PC-3 (cell line): ENCODE measurements at places on chromosomes 2 and 18.

- no peak for DNase-seq
Observed at GRCh38 chr2:6072276-6072675, 380.1 kb downstream of the SOX11 start.

- peak; percentile 16 for DNase-seq
Observed at GRCh38 chr2:182866461-182867406, at the start of gene FRZB. Gene FRZB (minus strand): TSS chr2:182866637. CDS start chr2:182866552, 85 bp downstream.

DNA sequence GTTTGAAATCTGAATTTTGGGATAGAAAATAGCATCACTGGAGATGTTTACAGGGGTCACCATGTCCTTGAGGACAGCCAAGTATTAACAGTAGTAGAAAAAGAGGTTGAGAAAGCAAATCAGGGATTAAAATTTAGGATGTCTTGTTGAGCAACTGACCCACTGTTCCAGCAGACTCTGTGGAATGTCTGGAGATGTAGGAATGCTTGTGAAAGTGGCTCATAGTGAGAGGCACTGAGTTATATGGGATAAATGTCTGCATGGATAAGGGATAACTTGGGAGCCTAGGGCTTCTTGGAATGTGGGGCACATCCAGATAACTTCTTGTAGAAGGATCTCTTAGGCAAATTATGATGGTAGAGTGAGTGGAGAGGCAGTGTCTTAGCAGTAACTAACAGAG is 495.0 kb downstream of the TMX3 start:
- no peak for DNase-seq

DNA sequence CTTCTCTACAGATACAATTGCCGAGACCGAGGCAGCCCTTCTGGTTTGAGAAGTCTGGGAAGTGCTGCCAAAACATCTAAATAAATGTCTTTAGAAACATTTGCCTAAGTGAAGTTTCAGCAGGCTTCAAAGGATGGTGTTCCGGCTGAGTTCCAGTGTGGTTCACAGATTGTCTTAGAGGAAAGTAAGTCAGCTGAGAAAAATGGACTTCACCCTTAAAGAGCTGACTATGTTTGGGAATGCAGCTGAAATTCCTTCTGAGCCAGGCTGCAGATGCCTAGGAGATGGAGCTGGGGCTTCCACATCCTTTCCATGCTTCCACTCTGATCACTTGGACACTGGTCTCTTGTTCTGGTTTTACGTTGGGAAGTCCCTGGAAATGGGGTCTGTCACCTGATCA is 83.6 kb downstream of the FHOD3 start:
- no peak for DNase-seq

GRCh38 chr2:7417845-7418742 is 500.9 kb downstream of the RNF144A start:
- DNase-seq, result peak; percentile 37

- peak; percentile 27 for DNase-seq
Observed at GRCh38 chr2:174486563-174487107, at the start of gene GPR155. Gene GPR155 (minus strand): TSS chr2:174487029. CDS start chr2:174481956, 5,073 bp downstream.

- DNase-seq, result peak; percentile 45
Observed at GRCh38 chr2:231717281-231718171, 9.2 kb downstream of the PTMA start.

DNA sequence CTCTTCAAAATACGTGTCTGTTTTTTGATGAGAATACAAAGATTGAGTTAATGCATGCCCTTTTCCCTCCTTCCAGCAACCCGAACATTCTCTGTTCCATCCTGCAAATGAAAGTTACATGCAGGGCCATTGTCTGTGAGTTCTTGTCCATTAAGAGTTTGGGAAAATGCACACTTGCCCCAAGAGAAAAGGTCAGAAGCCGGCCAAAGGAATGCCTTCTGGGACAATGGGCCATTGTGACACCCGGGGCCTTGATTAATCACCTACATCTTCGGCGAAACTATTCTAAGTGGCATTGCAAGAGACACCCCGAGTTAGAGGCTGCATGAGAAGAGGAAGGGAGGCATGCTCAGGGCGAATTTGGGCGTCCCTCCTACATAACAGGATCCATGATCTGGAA is 73.7 kb upstream of the COPS8 start:
- no peak for DNase-seq

GRCh38 chr2:185522472-185522871 is 216.1 kb upstream of the FSIP2 start:
- DNase-seq, result peak; percentile 53

DNA sequence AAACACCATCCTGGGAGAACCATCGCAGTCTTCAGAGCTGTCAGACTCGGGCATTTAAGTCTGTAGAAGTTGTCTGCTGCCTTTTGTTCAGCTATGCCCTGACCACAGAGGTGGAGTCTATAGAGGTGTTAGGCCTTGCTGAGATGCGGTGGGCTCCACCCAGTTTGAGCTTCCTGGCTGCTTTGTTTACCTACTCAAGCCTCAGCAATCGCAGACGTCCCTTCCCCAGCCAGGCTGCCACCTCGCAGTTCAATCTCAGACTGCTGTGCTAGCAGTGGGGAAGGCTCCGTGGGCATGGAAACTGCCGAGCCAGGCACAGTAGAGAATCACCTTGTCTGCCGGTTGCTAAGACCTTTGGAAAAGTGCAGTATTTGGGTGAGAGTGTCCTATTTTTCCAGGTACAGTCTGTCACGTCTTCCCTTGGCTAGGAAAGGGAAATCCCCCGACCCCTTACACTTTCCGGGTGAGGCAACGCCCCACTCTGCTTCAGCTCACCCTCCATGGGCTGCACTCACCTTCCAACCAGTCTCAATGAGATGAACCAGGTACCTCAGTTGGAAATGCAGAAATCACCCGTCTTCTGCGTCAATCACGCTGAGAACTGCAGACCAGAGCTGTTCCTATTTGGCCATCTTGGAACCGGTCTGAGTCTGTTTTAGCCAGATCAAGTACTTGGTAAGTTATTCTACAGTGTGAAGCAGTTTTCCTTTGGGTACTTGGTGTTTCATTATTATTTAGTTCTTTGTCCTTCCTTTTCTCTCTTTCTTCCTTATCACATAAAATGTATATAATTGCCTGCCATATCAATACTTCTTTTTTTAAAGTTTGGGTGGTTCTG is 71.5 kb downstream of the CDC42EP3 start:
- DNase-seq, result no peak

GRCh38 chr2:65710779-65711295 is 278.4 kb upstream of the SPRED2 start:
- DNase-seq, result peak; percentile 65

DNA sequence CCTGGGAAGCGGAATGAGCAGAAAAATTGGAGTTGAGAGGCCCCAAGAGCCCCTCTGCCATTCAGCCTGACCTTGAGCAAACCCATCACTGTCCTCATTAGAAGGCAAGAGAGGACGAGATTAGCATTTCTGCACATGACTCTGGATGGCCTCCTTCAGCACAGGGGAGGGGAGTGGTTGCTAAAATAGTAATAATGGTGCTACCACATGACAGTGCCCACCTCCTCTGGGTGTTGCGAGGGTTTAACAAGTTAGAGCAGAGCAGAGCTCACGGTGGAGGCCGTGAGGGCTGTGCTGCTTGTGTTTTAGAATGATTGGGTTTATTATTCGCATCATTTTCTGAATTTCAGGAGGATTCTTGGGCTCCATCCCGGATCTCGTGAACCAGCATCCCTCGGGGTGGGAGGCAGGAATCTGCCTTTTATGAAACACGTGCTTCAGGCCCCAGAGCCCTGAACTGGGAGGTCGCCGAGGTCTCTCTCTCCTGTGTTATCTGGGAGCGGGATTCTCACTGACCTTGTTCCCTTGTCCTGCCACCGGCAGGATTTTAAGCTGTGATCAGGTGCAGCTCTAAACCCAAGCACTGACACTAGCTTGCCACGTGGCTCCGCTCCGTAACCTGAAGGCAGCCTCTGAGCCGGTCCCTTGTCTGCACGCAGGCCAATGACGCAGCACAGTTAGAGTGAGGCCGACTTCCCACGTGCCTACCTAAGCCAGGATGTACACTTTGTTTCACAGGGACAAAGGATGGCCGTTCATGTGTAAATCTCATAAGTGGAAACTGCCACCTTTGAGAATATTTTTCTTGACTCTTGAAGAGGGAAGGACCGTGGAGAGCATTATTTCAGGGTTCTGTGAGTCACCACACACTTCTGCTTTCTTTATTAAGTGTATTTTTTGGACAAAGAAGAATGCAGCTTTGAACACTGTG is 142.3 kb downstream of the ACOXL start:
- DNase-seq, result no peak

GRCh38 chr2:231241755-231242507 is 43.5 kb downstream of the ARMC9 start:
- DNase-seq, result no peak

GRCh38 chr2:35168351-35168750 is 1187.2 kb upstream of the CRIM1 start:
- peak; percentile 8 for DNase-seq

DNA sequence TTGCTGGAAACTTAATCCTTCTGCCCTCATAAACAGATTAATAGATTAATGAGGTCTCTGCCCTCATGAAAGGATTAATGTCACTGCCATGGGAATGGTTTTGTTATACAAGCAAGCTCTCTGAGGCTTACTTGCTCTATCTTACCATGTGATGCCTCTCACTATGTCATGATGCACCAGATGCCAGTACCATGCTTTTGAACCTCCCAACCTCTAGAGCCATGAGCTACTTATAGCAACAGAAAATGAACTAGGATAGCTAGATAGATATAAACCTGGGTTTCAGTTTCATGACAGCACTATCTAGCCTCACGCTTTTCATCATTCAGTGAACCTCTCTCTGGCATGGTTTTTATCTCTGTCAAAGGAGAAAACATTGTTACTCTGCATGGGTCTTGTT is 371.6 kb upstream of the LRP1B start:
- DNase-seq, result no peak

GRCh38 chr2:86107031-86107430 is 996 bp downstream of the PTCD3 start:
- DNase-seq, result no peak

- no peak for DNase-seq
Observed at GRCh38 chr2:134136731-134137130, 117.1 kb upstream of the MGAT5 start.

GRCh38 chr2:102027036-102027980 is 35.5 kb downstream of the IL1R2 start:
- no peak for DNase-seq

DNA sequence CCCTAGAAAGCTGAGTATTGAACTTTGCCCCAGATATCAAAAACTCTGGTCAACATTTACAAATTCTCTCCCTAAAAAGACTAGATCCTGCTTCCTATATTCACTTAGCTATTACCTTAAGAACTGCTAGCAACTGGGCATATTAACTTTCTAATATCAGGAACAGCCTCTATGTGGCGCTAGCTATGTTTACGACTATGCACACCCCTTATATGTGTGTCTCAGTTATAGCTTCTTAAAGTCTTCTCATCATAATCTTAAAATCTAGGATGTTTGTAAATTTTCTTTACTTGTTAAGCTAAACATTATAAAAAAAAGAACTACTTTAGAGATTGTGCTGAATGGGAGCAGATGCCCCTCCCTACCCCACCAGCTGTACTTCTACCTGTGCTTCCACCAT is 1.7 kb upstream of the STAMBP start:
- peak; percentile 71 for DNase-seq

DNA sequence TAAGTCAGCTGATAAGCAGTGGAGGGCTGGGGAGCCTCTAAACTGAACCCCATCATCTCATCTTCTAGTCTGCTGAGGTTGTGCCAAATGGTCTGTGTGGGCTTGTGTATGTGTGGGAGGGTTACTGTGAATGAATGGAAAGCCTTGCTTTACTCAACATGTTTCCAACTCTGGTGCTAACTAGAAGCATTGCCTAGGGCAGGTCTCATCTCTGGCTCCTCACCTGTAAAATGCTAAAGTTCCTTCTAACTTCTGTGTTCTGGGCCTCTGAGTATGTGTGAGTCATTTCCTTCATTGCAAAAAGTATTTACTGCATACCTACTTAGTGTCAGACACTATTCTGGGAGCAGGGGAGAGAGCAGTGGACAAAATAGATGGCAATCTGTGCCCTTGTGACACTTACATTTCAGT is 1.3 kb downstream of the LIPG start:
- DNase-seq, result peak; percentile 70

GRCh38 chr2:26880161-26880560 is 32.2 kb downstream of the DPYSL5 start:
- DNase-seq, result no peak

DNA sequence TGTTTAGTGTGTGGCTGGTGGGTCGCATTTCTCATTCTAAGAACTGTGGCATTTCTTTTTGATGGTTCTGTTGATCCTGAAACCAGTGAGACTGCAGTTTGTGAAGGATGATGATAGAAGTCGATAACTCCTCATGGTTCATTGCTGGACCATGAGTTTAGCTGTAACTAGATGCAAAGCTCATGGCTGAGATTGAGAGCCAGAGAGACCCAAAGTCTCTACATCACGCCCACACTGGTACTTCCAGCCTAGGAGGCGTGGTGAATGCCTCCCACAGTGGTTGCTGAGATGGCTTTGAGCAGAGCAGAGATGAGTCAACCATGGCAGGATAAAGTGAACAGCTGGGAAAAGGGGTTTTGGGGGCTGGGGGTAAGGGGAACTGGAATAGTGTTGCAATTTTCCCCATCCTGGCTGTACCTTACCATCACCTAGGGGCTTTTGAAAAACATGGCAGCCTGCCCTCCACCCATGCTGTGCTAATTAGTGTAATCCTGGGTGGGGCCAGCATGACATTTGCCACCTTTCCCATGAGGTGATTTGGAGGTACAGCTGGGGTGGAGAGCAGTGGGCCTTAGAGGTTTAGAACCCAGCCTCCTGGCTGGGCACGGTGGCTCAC is 24.1 kb downstream of the INPP4A start:
- DNase-seq, result peak; percentile 29

DNA sequence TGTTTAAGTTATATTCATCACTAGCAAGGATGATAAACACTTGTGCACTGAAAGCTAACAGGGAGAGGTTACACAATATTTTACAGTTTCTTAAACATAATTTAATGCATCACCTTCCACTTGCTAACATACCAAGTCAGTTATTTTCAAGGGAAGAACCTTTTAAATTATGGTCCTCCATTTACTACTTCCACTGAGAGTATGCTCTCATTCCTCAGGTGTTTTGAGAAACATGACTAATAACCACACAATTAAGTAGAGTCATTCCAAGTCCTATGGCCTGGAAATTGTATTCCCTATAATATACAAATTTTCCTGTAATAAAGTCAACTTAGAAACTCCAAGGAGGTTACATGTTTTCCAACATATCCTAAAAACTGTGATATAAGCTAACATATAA is 152.3 kb upstream of the STON1 start:
- DNase-seq, result peak; percentile 31

DNA sequence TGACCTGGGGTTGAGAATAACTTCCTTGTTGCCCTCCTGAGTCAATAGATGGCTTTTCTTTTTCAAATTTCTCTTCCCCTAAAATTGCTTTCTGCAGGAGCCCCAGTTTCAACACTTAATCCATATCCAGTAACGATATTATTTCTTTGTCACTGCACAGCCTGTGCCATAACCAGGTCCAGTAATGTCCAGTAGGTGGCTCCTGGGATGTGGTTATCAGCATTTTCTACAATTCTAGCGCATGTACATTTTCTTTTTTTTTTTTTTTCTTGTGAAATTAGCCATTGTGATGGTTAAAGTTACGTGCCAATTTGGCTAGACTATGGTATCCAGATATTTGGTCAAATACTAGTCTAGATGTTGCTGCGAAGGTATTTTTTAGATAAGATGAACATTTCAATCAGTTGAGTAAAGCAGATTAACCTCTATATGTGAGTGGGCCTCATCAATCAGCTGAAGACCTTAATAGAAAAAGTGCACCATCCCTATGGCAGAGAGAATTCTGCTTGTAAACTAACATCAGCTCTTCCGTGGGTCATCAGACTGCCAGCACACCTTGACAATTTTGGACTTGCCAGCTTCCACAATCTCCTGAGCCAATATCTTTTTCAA is 72.9 kb upstream of the SCG2 start:
- DNase-seq, result peak; percentile 61
